ENCODE measurements at places on chromosomes 11 and 22.

GRCh38 chr11:134242376-134242775 is 10.8 kb downstream of the THYN1 start:
- no peak for DNase-seq

- DNase-seq, result no peak
Observed at GRCh38 chr11:72430741-72431570, 3.4 kb downstream of the CLPB start.

GRCh38 chr11:7672960-7673723 is at the start of gene CYB5R2:
CYB5R2 (minus strand) TSS chr11:7673500; CDS start chr11:7672825, 675 bp downstream.
- no peak for DNase-seq

GRCh38 chr11:115922876-115923275 is 418.7 kb upstream of the CADM1 start:
- DNase-seq, result no peak

- DNase-seq, result no peak
Observed at GRCh38 chr11:7688238-7688826, 15.0 kb upstream of the CYB5R2 start.

DNA sequence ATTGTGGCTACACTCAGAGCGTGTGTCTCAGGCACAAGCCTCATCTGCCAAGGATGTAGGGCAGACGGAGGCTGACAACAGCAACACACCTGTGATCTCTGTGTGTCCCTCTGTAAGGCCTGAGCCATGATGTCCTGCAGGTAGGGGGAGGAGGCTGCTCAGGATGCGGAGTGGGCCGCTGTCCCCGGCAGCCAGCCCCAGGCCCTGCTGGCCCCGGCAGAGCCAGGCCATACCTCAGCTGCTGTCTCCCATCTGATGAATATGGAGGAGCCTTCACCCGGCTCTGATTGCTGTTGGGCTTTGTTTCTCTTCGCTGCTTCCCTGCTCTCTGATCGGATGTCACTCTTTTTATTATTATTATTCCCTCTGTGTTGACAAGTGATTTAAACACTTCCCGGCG is 83.6 kb upstream of the NCAM1 start:
- no peak for DNase-seq

- no peak for DNase-seq
Observed at GRCh38 chr11:34284156-34284555, 73.7 kb downstream of the ABTB2 start.

- DNase-seq, result peak; percentile 30
Observed at GRCh38 chr22:29307596-29308147, 1.2 kb downstream of the GAS2L1 start.

DNA sequence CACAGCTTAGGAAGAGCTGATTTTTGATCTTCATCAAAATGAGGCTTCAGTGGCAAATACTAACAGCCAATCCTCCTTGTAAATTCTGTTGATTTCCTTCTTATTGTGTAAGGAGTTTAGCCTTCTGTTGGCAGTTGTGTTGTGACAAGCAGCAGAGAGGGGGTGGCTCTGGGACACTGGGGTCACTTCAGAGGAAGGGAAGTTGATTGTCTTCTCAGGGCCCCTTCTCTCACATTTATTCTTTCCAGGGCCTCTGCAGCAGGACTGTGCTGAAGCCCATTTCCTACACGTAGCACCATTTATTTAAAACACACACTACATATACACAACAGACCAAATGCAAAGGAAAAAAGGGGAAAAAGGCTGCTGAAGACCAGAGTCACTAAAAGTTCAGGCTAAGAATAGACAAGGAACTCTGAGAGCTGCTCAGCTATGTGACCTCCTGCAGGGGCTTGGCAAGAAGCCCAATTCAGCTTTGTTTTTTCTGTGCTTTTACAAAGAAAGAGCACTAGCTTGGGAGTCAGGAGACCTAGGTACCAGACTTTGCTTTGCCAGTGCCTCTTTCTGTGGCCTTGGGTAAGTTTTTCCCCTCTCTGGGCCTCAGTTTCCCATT is 28.3 kb upstream of the UPB1 start:
- no peak for DNase-seq

GRCh38 chr22:44519886-44520285 is 21.9 kb upstream of the RTL6 start:
- DNase-seq, result no peak

GRCh38 chr11:70270104-70270876 is at the start of gene PPFIA1:
PPFIA1 (plus strand) TSS chr11:70270690; CDS start chr11:70272173, 1,483 bp downstream.
- DNase-seq, result peak; percentile 69

DNA sequence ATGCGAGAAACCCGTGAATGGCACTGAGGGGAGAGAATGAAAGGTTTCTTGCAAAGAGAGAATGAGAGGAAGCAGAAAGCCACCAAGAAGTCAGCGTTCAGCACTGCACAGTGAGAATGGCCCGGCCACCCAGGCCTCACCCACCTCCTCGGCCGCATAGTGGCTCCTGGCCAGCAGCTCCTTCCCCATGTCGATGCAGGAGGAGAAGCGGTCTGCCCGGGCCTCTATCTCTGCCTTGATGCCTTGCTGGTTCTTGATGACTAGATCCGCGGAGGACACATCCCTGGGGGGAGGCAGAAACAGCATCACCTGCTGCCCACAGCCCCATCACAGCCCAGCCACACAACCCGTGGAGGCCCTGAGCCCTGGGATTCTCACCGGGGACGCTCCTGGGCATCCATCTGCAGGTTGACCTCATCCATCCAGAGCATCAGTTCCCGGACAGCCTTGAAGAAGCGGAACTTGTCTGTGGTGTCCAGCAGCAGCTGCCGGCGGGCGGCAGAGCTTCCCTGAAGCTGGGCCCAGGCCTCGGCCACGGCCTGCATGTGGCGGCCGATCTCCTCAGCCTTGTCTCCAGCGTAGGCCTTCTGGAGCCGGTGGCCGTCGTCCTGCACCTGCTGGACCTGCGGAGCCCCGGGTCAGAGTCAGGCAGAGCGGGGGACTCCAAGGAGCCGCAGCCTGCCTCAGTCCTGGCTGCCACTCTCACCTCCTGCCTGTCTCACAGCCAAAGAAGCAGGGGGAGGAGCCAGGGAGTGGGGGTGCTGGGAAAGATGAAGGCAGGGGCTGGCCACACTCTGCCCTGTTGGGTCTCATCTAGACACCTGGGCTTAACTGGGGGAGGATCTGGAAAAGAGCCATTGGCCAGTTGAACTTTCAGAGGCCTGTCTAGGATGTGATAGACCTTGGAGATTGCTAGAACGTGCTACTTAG is 12.2 kb upstream of the RBM4B start:
- DNase-seq, result no peak

GRCh38 chr11:99406345-99406744 is 385.6 kb downstream of the CNTN5 start:
- no peak for DNase-seq

DNA sequence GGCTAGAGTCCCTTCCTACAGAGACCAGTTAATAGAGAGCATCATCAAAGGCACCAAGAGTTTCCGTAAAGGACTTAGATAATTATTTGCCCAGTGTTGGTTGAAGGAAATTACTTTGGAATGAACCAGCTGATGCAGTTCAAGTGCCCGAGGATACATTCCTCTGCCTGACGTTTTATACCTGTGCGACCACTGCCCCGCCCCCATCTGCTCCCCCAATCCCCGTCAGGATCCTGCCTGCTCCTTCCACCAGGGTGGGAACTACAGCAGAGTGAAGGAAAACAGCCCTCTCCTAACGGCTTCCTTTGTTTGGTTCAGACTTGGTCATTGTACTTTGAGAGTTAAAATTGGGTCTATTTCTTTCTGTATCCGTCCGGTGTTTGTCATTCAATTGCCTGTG is 761.5 kb downstream of the NTM start:
- no peak for DNase-seq

DNA sequence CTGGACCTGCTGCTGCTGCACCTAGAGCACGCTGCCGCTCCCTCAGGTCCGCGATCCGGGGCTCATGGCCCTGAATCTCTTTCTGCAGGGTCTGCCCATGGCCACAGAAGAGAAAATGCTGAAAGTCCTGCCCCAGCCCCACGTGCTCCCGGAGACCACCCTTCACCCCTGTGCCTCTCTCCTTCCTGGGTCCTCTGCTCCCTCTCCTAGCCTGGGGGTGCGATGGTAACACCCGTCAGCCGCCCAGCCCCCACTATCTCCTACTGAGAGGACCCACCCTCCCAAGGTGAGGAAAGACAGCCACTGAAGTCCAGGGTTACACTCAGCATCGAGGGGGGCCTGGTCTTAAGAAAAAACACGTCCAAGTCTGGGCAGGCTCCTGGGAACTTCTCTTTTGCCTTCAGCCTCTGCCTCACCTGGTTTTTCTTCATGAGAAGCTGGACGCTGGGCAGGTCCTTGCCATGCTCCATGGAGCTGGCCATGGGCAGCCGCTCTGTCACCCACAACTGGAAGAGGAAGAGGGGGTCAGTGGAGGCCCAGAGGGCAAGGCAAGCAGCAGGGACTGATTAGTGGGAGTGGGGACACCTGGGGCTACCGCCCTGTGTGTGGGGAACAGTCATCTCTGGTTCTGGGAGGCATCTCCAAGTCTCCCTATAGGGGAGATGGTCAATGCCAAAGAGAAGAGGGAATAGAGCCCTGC is 15.8 kb upstream of the RBM4B start:
- no peak for DNase-seq

DNA sequence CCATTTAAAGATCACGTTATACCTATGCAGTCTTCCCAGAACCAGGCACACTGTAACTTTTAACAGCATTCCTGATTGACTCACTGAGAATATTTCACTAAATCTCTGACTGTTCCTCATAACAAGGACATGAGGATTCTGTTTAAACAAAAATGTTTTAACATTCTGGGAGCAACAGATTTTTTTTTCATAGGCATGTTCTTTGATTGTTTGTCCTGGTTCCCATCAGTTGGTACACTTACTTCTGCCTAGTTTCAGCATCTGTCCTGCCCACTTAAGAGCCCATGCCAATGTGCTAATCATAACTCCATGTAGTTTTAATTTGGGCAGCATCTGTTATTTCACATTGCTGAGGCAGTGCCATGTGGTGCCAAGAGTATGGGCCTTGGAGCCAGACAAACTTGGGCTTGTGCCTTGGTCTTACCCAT is 138.5 kb upstream of the CTSC start:
- DNase-seq, result peak; percentile 54

- peak; percentile 52 for DNase-seq
Observed at GRCh38 chr11:74288161-74288560, 23.3 kb downstream of the P4HA3 start.

- DNase-seq, result no peak
Observed at GRCh38 chr11:101553891-101554292, 29.9 kb downstream of the TRPC6 start.

- no peak for DNase-seq
Observed at GRCh38 chr11:45108070-45109064, 38.1 kb upstream of the PRDM11 start.

DNA sequence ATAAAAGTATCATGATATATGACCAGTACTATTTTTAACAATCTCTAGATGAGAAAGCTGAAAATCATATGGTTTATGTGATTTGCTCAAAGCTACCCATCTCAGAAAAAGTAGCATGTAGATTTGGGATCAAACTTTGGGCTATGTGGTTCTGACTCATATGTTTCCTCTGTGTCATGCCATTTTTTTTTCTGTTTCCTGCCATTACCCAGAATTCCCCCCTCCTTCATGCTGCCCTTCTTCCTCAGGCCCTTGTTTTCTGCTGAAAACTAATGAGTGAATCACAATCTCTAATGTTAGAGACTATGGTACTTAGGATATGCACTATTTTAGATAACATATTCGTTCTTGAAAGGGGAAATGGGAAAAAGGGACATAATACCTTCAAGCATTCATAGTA is 80.7 kb downstream of the JRKL start:
- DNase-seq, result no peak

DNA sequence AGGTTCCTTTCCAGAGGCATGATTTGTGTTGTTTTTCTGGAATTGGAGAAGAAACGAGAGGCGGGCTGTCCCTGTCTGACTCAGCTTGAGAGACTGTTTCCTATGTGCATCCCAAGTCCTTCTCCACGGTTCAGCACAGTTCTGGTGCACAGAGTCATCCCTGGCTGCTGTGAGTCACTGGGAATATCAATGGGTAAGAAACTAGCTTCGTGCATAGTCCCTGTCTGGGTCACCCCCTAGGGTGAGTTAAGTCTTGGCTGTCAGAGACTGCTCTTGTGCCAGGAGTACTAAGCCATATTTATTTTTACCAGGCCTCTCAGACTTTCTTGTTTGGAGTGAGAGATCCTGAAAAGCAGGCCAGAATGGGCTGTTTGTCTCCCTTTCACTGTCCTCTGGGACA is 2.4 kb upstream of the LRP4 start:
- DNase-seq, result peak; percentile 90

- no peak for DNase-seq
Observed at GRCh38 chr11:68312780-68313573, 586 bp downstream of the LRP5 start.

GRCh38 chr11:47333886-47334443 is 18.5 kb downstream of the MYBPC3 start:
- no peak for DNase-seq

- no peak for DNase-seq
Observed at GRCh38 chr11:110159476-110159875, 66.3 kb downstream of the ZC3H12C start.

DNA sequence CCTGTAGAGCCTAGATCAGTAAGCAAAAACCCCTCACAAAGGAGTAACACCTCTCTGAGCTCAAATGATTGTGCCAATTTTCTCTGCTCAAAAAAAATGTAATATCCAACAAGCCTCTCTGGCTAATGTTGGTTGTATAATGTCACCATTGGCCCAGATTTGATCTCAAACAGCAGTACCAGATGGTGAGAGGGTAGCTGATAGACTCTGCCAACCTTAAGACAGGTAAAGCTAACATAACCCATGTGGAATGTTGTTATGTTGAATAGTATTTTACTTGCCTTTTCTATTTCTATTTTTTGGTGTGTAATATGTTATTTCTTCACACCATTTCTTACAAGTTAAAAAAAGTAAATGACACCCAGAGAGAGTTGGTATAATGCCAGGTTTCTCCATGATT is 166.7 kb upstream of the GUCY1A2 start:
- DNase-seq, result no peak

GRCh38 chr11:77167111-77167626 is 39.1 kb downstream of the MYO7A start:
- no peak for DNase-seq

DNA sequence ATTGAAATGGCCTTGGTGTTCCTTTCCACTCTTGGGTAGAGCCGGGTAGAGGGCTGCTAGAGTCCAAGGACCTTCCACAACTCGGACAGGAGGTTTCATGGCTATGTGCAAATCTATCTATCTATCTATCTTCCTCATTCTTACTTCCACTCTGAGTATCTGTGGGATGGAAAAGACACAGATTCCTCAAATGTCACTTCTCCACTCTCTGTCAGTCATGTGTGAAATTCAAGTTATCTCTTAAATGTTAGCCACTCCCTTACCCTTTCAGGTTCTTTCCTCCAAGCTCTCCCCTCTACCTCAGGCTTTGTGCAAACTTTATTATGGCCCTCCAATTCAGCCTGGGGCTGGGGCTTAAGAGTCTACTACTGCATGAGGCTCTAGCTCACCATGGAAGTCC is 84.3 kb downstream of the GDPD4 start:
- DNase-seq, result no peak

- DNase-seq, result no peak
Observed at GRCh38 chr22:46112405-46112804, 37.9 kb upstream of the PPARA start.

- no peak for DNase-seq
Observed at GRCh38 chr22:27995801-27996528, 76.9 kb upstream of the PITPNB start.

- no peak for DNase-seq
Observed at GRCh38 chr22:30318799-30319419, 7.8 kb downstream of the TBC1D10A start.

GRCh38 chr22:30386960-30387827 is at the start of gene RNF215:
RNF215 (minus strand) TSS chr22:30387411; CDS start chr22:30387313, 98 bp downstream.
- no peak for DNase-seq
